Caco-2 (cell line): ENCODE measurements at places on chromosomes 16 and 17.

GRCh38 chr16:89476811-89477261, 13.5 kb downstream of the ANKRD11 start:
- no peak for DNase-seq

DNA sequence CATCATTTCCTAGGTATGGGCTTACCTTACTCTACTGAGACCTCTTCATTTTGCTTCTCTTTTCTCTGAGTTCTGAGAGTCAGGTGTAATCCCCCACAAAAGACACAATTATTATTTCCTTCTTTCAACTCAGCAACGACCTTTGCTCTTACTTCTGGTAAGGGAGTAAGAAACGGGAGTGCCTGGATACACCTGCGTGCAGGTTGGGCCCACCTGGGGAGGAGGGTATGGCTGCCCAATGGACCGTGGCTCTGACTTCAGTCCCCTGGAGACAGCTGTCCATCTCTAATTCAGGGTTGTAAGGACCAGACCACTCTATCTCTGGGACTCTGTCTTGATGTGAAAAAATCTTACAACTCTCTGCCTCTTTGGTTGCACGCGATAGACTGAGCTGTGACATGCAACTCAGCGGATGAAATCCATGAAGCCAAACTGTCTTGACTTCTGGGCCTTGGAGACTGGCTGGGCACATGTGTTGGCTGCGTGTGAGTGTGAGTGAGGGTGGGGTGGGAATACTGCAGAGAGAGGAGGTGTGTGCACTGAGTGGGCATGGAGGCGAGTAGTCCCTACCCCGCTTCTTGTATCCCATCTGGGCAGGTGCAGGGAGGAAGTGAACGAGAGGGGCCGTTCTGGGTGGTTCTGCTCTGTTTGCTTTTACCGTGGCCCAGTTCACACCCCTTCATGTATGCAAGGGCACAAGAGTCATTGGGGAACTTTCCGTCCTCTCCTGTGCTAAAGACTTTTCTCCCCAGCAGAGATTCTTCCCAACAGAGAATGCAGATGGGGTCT, 1.2 kb downstream of the TMEM238L start:
- DNase-seq: no peak

GRCh38 chr17:67639555-67639954, 78.2 kb upstream of the NOL11 start:
- DNase-seq: no peak

GRCh38 chr17:51147650-51148049, 5.7 kb upstream of the NME1 start:
- no peak for DNase-seq

DNA sequence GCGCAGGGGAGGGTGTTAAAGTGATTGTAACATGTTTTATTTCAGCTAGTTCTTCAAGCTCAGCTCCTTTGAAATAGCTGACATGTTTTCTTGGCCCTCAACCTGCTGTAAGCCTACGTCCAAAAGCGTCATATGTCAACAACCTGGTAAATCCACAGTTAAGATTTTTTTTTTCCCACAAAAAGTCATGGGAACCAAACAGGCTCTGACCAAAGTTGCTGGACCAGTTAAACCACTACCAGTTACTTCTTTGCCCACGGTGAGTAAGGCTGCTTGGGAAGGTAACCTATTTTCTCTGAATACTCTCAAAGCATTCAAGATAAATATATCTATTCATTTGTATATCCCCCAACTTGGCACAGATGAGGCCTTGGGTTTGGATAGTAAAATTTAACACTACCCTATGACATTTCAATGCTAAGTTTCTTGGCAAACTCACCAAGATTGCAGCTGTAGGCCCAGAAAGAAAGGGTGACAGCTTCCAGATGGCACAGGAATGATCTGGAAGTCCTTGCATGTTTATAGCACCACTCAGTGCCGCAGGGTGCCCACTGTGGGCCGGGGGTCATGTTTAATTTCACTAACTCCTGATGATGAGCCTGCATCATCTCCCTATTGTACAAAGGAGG, 166.2 kb downstream of the XYLT1 start:
- DNase-seq: peak; percentile 73

DNA sequence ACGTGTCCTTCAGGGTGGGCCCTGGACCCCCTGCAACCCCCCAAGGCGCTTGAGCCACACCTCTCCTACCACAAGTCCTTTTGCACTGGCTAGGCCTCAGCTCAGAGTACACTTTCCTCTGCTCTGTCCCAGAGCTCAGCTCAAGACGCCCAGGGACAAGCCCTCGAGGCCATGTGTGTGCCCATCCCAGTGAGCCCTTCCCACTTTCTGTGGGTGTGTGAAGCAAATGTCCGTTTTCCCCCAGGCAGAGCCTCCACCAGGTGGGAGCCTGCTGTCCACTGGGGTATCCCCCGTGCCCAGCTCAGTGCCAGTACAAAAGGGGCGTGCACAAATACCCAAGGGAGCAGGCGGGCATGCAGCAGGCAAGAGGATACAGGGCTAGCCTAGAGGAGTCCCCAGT, 18.4 kb downstream of the KIFC3 start:
- no peak for DNase-seq

GRCh38 chr17:62017912-62018311, 47.2 kb downstream of the MED13 start:
- DNase-seq: no peak

DNA sequence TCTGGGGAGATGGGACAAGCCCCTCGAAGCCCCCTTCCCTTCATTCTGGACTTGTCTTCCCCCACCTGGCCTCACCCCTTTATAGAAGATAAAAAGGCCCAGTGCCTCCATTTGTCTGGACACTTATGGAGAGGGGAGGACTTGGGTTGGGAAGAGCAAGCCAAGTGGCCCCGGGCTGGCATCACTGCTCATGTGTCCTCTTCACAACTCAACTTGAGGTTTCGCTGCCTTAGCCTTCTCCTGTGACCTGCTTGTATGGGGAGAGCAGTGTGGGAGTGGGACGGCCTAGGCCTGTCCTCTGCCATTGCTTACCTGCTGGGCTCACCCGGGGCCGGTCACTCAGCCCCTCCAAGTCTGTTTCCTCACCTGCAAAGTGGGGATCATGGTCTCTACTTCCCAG, 1.4 kb downstream of the PAQR4 start:
- no peak for DNase-seq

DNA sequence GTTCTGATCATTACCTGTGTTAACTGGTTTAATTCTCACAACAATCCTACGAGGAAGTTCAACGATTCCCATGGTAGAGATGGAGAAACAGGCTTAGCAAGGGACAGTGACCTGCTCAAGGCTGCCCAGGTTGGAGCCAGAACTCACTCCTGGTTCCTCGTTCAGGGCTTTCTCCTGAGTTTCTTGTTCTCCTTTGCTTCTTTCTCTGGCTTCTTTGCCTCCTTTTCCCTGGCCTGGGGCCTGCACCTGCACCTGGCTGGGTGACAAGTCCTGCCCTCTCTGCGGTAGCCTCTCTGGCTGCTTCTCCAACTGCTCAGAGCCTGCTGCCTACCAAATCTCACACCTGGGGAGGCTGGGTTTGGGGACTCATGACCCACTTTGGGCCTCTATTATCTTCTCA, 2.8 kb downstream of the CCL22 start:
- no peak for DNase-seq

DNA sequence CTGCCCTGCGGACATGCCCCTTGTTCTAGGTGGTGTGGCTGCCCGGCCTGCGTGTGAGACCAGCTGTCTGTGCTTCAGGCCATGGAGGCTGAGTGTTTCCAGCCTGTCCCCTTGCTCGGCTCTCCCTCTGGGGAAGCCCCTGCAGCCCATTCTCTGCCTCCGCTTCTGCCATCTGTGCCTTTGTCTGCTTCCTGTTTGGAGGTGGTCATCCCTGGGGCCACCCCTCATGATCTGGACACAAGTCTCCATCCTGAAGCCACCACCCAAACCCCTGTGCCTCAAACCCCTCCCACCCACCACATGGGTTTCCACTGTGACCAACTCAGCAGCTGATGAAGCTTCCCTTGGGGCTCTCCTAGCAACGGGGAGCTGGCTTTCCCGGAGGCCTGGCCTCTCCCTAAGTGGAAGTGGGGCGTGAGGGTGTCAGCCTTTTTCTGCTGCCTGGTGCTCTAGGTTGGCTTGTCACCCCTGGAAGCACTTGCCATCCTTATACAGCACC, 184.9 kb downstream of the SEC14L1 start:
- DNase-seq: no peak

DNA sequence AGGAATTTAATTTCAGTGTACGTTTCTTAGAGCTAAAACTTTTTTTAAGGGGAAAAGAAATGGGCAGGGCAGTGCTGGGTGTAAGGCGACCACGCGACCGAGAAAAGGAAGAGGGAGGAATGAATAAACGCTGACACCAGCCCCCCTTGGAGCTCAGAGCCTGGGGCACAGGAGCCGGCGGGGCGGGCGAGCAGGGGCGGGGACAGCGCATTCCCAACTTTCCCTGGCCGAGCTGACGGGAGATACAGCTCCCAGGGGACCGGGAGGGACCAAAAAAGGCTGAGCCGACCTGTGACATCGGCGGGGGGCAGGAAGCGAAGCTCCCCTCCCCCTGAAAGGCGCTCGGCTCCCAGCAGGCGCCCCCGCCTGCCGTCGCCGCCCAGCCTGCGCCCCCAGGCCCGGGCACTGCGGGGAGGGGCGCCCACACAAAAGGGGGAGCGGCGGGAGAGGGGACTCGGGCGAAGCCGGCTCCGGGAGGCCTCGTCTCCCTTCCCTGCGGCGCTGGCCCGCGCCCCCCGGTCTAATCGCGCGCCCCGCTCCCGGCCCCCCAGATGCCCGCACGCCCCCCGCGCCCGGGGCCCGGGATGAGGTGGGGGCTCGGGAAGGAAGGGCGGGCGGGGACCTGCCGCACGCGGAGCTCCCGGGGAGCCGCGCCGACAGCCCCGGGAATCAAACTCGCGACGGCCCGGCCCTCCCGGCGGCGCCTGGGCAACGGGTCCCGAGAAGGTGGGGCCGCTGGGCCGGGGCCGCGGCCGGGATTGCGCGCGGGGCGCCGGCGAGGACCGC, 622 bp downstream of the CUEDC1 start:
- DNase-seq: peak; percentile 66

DNA sequence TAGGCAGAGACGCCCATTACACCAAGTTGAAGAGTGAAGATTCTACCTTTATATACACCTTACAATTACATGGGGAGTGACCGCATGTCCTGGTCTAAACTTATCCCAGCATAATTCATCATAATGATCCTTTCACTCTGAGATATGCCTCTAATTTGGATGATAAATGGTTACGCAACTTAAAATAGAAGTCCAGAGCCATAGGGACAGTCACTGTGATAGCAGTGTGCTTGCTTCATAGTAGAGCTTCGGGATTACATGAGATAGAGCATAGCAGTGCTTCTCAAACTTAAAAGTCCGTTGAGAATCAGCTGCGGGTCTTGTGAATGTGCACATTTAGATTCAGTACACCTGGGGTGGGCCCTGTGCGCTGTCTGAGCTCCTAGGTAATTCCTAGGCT, 16.9 kb downstream of the USP10 start:
- DNase-seq: no peak
